ENCODE measurements at places on chromosomes 1 and 21.

DNA sequence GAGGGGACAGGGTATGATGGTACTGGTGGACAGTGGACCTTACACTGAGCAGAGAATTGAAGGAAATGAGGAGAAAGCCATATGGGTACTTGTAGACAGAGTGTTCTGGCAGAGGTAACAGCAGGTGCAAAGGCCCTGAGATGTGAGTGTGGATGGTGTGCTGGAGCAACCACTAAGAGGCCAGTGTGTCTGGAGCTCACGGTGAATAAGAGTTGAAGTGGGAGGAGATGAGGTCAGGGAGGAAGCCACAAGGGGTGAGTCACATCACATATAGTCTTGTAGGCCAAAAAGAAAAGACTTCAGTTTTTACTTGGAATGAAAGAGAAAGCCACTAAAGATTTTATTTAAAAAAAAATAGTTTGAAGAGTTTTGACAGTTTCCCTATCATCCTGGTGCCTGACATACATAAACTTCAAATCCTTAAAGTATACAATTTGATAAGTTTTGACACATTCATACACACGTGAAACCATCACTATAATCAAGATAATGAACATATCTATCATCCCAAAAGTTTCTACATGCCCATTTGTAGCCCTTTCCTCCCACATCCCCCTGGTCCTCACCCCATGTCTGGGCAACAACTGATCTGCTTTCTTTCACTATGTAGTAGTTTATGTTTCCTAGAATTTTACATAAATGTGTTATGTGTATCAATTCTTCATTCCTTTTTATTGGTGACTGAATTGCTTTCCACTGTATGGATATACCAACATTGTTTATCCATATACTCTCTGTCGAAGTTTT is 148.4 kb downstream of the GPATCH2 start:
- DNase-seq = no peak

DNA sequence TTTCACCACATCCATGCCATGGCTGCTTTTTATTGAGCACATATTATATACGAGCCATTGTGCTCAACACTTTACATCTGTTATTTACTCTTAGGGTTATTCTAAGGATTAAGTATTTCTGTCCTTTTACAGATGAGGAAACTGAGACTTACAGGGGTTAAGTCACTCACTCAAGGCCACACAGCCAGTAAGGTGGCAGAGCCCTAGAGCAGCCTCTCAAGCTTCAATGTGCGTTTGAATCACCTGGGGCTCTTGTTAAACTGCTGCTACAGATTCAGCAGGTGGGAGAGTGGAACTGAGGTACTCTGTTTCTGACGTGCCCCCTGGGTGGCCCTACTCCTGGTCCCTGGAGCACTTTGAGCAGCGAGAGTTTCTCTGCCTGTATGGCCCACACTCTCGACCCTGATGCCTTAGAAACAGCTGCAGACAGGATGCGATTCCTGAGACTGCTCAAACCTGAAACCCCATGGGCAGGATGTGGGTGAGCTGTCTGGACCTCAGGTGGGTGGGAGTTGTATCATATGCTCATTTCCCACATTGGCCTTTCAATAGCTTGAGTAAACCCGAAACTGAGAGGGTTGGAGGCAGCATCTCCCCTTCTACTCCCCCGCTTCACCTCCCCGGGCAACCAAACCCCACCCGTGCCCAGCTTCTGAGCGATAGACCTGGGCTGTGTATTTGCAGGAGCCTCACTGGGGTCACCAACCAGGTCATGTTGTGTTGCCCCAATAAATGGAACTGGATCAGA is 59.3 kb downstream of the MAN1C1 start:
- DNase-seq = no peak

GRCh38 chr1:23102289-23102688 is 66.4 kb downstream of the LUZP1 start:
- no peak for DNase-seq

DNA sequence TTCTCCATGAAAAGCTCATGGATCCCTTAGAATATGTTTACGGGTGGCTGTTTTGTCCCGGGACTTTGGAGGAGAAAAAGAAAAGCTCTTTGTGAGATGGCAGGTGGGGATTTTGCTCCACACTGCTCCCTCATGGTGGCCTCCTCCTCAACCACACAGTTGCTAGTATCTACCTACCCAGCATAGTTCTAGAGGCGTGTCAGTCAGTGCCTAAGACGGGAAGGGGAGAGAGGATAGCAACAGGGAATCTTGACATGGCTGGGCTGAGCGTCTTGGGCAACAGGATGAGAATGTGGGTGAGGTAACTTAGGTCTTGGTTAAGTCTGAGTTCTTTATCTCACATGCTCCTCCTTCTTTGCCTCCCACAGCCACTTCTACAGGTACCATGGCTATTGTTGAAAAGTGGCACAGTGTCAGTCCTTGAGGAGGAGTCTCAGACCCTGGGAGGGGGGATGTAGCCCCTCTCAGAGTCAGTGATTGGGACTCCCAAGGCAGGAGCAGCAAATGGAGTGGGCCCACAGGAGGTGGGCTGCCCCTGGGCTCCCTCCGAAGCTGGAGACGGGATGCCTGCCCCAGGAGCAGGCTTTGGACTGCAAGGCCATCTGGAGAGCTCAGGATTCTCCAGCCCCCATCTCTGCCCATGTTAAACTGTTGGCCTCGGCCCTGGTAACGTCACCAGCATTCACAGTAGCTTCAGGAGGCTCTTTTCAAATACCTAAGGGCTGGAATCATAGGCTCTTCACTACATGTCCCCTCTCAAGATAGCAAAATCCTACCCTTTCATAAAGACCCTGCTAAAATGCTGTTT is 75.4 kb downstream of the TENT5C start:
- no peak for DNase-seq

DNA sequence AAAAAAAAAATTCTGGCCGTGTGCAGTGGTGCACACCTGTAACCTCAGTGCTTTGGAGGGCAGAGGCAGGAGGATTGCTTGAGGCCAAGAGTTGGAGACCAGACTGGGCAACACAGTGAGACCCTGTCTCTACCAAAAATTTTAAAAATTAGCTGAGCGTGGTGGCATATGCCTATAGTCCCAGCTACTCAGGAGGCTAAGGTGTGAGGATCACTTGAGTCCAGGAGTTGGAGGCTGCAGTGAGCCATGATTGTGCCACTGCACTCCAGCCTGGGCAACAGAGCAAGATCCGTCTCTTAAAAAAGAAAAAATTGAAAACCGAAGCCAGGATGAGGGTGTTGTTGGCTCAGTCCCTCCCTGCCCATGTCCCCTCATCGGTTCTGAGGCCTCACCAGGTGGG is 55.9 kb upstream of the PAX7 start:
- no peak for DNase-seq

DNA sequence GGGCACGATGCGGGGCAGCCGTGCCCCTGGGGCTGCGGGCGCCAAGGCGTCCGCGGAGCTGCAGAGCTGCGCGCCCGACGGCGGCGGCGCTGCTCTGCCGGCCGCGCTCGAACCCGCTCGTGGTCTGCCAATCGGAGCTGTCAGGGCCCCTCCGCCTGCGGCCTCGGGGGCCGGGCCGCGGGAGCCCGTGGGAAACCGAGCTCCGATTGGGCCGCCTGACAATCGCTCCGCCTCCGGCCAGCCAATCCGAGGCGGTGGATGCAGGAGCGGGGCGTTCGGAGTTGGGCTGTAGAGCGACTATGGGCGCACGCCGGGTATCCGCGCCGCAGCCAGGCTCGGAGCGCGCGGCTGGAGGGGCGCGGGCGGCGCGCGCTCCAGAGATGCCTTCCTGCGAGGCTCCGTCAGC is 100.5 kb upstream of the SOD1 start:
- DNase-seq = peak; percentile 99

GRCh38 chr21:33976082-33977016 is 60.7 kb upstream of the ATP5PO start:
- DNase-seq = no peak

- no peak for DNase-seq
These were observed 50.9 kb upstream of the KCNJ15 start for GRCh38 chr21:38205940-38206339.

GRCh38 chr21:35044770-35045541 is 4.1 kb downstream of the RUNX1 start:
- DNase-seq = no peak

DNA sequence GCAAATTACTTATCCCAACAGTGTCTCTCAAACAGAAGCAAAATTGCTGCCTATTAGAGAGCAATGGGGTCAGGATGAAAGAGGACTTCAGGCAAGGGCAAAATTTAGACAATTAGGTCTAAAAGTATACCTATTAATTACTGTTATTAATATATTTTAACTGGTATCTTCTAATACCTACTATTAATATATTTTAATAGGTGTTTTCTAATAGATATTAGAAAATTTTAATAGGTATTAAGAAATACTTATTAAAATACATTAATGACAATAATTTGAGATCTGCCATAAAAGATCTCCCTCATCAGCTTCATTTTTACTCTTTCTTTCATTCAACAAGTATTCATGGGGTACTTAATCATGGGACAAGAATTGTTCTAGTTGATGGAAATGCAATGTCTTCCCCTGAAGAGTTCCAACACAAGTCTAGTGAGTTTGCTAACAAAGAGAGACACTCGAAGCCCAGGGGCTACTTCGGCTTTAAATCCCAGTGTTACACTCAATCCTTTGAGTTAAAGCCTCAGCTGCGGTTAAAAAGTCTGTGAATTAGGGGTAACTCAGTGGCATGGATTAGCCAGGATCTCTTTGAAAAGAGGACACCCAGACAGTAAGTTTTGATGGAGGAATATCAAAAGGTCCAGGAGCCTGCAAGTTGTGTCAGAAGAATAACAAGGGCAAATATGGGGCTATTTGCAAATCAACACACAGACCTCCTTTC is 44.1 kb downstream of the STYXL2 start:
- no peak for DNase-seq

- DNase-seq = no peak
These were observed 1187.4 kb upstream of the NCAM2 start for GRCh38 chr21:19810779-19811178.

DNA sequence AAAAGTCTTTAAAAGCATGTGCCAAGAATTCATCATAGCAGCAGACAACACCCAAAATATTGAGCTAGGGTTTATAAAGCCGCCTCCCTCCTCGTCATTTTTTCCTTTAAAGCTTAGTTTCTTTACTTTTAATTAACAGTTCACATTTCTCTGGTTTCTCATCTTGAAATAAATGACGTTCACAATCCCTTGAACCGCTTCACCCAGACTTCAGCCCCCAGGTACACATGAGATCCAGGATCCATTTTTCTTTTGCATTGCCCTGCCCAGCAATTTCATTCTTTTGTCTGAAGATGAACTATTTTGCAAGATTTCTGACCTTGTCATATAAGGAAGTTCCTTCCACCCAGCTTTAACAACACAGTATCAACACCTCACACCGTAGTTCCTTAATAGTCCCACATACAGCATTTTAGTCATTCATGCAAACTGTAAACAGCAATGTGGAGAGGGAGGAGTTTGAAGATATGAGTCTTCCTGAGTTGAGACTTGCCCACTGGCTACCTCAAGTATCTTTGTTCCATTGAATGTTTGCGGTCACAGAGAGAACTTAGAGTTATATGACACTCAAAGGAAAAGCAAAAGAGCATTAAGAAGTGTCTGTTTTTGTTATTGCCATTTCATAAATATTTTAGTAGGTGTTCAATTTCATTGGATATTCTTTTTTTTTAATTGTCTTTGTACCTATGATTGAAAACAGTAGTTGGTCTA is 35.3 kb upstream of the CACYBP start:
- no peak for DNase-seq

DNA sequence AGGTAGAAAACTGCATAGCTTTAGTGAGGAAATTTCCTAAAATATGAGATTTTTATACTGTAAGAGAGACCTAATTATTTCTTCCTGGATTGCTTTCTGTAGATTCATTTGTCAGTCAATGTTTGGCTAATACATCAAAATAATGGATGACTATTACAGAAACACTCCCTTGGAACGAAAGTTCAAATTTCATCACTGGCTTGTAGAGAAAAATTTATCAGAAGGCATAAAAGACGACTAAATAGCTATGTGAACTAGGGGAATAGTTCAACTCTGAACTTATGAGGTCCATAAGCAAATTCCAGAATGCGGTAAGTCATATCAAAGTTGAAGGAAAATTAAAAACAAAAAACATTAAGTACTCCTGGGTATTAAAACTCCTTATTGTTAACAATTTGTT is 36.0 kb downstream of the WNT2B start:
- DNase-seq = no peak

GRCh38 chr1:58979677-58980076 is 195.8 kb upstream of the JUN start:
- no peak for DNase-seq

- DNase-seq = no peak
These were observed 111.8 kb upstream of the ADAR start for GRCh38 chr1:154719586-154720327.

DNA sequence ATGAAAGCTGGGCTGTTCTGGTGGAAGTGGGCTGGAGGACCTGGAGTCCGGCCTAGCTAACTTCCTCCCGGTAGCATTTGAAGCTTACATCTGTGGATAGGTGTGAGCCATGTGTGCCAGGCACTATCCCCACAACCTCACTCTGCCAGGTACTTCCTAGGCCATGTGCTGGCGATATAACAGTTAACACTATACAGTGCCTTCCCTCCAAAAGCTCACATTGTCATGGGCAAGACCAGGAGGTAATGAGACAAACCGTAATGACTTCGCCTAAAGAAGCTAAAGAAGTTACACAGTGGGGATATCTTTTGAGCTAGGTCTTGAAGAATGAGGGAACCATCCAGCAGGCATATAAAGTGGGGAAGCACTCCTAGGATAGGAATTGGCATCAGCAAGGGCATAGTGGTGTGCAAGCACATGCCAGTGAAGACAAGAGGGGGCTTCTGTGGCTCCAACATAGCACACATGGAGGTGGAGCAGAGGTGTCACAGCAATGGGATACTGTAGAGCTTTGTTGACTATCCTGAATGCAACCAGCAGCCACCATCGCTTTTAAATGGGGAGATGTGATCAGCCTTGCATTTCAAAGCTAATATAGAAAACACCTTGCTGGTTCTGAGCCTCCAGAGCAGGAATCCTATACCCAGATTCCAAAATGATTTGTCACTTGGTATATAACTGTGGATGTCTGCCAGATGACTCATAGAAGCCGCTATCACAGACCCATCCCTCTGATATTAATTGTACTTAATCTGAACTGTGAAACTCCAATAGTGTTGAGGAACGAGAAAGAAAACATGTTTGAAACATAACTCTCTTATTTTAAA is 466.3 kb downstream of the LMO4 start:
- no peak for DNase-seq

- no peak for DNase-seq
These were observed 44.8 kb downstream of the PCNT start for GRCh38 chr21:46368533-46369285.

DNA sequence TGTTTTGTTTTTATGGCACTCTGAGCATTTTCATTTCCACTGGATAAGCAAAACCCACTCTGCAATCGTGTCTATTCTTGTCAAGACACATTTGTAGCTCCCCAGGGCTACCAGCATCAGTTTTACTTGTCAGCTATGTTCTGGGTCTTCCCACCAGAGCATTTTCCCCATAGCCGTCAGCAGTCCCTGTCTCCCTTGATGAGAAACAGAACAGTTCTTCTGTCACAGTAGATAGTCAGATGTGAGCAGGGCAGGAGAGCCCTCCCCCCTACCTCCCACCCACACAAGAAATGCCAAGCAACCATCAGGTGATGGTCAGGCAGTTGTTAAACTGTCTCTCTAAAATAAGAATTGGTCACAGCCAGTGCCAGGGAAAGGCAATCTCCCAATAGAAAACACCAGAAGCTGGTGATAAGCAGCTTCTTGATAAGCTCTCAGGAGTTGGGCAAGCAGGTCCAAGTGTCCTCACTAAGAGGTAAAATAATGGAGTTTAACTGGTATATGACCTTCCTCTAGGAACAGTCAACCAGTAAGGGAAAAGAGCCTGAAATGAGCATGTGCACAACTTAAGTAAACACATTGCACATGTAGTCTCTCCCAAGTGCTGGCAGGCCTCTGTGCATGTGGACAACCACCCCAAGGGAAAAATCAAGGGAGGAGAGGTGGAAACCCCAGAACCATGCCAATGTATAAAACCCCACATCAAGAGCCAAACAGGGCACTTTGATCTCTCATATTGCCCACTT is 208.2 kb downstream of the S1PR1 start:
- no peak for DNase-seq
